ENCODE measurements at places on chromosomes 11 and 22.

DNA sequence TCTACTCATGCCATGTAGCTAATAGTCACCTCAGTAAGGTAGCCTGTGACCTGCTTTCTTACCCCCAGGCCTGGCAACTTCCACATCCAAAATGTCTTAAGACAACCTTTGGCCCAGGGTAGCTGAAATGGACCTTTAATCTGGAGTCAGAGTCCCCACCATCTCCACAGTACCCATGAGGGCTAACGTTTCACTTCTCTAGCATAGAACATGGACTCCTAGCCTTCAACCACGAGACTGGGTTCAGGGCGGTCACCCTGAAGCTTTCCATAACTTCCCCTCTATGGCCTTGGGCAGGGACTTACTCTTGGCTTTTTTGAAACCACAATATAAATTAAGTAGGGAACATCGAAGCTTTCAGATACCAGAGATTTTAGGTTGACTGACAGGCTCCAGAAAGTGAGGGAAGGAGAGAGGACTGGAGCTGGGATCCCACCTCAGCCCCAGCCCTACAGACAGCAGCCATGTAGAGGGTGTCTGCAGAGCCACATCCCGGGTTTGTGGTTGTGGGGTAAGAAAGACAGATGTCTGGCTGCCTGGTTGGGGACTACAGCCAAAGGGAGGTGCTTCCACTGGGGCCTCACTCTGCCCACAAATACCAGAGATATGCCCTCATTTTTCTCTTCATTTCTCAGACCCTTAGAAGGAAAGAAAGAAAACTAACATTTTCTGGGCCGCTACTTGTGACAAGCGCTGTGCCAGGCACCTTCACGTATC lies 2.6 kb downstream of the TBC1D10A start:
- no peak for DNase-seq

DNA sequence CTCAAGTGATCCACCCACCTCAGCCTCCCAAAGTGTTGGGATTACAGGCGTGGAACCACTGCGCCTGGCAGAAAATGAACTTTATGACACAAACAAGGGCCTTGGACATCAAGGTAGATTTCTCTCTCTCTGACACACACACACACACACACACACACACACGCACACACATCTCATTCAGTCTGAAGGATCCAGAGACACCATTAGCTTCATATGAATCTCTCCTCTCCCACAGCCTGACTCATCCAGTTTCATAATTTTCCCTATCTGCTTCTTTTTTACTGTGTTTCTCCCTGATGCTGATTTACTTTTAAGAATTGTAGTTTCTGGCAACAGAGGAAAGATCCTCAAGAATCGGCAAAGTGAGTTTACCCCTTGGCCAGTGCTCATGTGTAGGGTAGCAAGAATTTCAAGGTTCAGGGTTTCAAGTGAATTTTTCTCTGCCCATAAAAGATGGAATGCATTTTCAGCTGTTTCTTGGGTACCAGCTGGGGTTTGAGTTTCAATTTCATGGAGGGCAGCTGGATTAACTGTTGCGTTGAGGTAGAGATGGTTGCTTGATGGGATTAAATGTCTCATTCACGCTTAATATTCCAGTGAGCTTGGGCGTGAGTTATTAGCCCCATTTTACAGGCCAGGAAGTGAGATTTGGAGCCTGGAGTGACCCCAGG lies 3.5 kb downstream of the MYO18B start:
- no peak for DNase-seq

- DNase-seq, result no peak
These were observed 95.7 kb downstream of the TEAD1 start for GRCh38 chr11:12769834-12770345.

DNA sequence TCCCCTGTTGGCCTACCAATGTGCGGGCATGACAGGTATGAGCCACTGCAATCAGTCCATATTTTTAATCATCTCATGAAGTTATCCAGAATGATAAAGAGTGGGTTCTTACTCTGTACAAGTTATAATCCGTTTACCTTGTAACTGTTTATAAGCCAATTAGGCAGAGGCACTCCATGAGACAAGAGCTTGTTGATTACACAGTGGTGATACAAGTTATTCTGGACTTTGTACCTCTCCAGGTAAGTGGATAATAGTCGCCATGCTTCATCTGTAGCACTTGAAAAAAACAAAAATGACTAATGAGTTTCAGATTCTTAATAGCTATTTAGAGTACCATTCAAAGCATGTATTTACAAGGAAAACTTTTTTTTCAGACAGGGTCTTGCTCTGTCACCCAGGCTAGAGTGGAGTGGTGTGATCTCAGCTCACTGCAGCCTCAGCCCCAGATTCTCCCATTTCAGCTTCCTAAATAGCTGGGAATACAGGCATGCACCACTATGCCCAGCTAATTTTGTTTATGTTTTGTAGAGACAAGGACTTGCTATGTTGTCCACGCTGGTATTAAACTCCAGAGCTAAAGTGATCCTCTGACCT lies 17.7 kb upstream of the FNBP4 start:
- no peak for DNase-seq

GRCh38 chr11:2419638-2420501 lies 19.3 kb downstream of the TSSC4 start:
- no peak for DNase-seq

- no peak for DNase-seq
These were observed 2.2 kb upstream of the OR52H1 start for GRCh38 chr11:5550440-5551095.

DNA sequence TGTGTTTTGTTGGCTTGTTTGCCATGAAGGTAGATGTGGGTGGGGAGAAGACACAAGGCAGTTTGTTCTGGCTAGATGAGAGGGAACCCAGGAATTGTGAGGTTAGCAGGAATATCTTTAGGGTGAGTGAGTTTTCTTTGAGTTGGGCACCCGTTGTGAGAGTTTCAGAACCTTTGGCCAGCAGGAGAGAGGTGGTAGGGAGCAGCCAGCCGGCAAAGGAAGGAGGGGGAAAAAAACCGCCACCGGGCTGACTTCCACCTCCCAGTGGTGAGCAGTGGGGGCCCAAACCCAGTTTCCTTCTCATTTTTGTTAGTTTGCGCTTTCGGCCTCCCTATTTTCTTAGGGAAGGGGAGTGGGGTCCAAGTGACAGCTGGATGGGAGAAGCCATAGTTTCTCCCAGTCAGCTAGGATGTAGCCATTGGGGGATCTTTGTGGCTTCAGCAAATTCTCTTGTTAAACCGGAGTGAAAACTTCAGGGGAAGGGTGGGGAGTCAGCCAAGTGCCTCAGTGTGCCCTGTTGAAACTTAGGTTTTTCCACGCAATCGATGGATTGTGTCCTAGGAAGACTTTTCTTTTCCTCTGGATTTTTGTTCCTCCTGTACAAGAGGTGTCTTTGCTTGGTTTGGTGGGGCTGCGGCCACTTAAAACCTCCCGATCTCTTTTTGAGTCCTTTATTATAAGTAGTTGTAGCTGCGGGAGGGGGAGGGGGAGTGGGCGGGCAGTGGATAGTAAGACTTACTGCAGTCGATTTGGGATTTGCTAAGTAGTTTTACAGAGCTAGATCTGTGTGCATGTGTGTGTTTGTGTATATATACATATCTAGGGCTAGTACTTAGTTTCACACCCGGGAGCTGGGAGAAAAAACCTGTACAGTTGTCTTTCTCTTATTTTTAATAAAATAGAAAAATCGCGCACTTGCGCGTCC lies 1.1 kb upstream of the GCAT start:
- no peak for DNase-seq

GRCh38 chr22:25413620-25414019 lies 150.9 kb upstream of the GRK3 start:
- DNase-seq, result no peak

DNA sequence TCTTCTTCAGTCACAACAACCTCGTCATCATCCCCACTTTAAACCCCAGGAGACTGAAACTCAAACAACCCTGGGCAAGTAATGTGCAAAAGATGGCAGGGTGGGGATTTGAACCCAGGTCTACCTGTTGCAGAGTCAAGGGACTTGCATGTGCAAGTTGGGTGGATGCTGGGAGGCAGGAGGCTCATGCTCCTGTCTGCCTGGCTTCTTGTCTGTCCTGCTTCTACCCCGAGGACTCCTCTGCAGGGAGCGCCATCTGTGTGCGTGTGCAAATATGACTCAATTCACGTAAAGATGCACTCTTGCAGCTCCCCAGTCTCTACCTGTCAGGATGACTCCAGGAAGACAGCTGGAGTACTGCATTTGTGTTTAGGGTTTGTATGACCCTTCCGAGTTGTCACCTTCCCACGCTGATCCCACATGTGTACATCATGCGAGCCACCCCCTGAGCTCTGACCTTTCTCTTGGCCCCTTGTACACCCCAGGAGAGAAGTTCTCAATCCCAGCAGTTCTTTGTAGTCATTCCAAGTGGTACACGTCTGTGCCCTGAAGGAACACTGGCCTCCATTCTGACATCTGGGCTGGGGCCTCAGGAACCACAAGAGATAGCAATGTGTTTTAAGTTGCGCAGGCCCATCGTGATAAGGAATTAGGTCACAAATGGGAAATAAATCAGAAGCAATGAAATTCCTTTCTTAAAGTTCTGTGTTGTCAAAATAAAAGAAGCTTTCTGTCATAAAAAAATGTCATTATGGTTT lies 95.7 kb downstream of the CWC15 start:
- DNase-seq, result no peak

- DNase-seq, result no peak
These were observed 33.3 kb upstream of the ADSL start for GRCh38 chr22:40313007-40313406.

DNA sequence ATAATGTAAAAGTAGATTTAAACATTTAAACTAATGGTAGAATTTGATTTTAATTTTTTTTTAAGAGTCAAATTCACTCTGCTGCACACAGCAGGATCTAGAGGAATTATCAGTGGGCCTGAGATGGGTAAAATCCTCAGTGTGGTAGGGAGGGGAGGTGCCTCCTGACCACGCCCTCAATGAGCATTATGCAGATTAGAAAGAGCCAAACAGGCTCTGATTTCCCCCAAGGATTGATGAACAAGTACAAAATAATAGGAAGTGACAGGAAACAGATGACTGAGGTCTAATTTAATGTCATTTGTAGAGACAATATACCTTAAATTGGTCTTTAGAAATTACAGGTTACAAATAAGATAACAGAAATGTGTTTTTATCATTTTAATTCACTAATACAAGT lies 155.2 kb downstream of the DCDC1 start:
- no peak for DNase-seq

- no peak for DNase-seq
These were observed 14.0 kb upstream of the APLNR start for GRCh38 chr11:57251037-57251436.

- no peak for DNase-seq
These were observed 88.1 kb downstream of the RRAS2 start for GRCh38 chr11:14270690-14271542.

GRCh38 chr11:5841797-5842196 lies at the start of gene OR52E6:
TSS of gene OR52E6 (minus strand) at chr11:5841897. CDS start at chr11:5841897, 0 bp downstream.
- DNase-seq, result no peak

- no peak for DNase-seq
These were observed 148.2 kb downstream of the CHST1 start for GRCh38 chr11:45517171-45517770.

DNA sequence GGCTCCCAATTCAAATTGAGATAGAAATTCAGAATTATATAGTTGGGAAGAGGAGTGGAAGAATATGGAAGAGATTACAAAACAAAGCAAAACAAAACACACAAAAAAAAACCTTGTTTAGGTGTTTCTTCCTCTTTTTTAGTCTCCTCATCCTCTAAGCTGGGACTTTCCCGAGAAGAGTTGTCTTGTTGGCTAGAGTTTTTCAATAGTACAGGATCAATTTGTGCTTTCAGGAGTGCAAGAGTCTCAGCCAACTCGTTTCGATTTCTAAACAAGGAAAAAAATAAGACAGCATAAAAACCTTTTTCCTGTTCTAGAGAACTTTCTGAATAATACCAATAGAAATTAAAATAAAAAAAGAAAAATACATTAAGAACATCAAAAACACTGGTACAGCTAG lies 87.8 kb upstream of the CLNS1A start:
- no peak for DNase-seq

GRCh38 chr22:38735465-38736256 lies 20.1 kb downstream of the SUN2 start:
- DNase-seq, result no peak

DNA sequence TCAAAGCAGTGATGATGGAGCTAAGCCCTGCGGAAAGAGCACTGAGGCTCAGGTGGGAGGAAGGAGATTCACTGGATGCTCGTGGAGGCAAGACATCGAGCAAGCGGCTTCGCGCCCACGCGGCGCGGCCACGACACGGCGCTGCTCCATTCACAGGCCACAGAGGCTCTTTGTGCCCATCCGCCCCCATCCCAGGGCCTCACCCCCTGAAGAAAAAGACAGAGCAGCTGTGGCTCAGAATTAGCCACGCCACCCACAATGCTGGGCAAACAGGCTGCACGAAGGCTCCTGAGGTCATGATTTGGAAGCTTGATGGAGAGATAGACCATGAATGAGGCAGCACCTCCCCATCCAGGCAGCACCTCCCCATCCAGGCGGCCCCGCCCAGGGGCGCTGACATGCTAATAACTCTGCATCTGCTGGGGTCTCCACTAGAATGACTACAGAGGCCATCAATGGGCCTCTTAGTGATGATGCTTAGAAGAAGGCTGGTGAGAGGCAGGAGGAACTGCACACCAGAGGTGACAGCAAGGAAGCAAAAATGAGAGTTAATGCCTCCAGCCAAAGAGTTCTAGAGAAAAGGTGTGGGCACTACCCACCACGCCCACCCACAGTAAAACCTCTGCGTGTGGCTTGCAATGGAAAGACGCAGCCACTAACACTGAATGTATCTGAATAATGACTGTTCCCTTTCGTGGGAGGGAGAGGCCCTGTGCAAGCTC lies 43.5 kb downstream of the MYH9 start:
- no peak for DNase-seq

DNA sequence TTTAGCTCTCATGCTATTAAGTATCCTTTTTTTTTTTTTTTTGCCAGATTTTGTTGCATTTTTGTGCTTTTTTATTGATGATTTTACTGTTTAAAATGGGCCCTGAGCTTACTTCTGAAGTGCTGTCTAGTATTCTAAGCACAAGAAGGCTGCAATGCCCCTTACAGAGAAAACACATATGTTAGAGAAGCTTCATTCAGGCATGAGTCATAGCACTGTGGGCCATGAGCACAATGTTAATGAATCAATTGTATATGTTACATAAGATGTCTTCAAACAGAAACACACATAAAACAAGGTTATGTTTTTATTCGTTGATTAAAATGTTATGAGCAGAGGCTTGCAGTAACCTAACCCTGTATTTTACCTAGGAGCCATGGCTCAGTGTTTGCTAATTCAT lies 117.8 kb upstream of the C11orf87 start:
- no peak for DNase-seq

GRCh38 chr11:71193431-71193830 lies 58.9 kb downstream of the SHANK2 start:
- DNase-seq, result no peak

GRCh38 chr11:64859542-64860414 lies 15.3 kb upstream of the CDC42BPG start:
- no peak for DNase-seq
